ENCODE measurements at places on chromosomes 11 and 22.
A peak's percentile ranks its signal among the peaks of the same experiment; 100 is the strongest.

- no peak for DNase-seq
Measured at GRCh38 chr22:21677606-21678443, 12.0 kb downstream of the PPIL2 start.

- DNase-seq = no peak
Measured at GRCh38 chr11:36139767-36140166, 149.5 kb downstream of the COMMD9 start.

DNA sequence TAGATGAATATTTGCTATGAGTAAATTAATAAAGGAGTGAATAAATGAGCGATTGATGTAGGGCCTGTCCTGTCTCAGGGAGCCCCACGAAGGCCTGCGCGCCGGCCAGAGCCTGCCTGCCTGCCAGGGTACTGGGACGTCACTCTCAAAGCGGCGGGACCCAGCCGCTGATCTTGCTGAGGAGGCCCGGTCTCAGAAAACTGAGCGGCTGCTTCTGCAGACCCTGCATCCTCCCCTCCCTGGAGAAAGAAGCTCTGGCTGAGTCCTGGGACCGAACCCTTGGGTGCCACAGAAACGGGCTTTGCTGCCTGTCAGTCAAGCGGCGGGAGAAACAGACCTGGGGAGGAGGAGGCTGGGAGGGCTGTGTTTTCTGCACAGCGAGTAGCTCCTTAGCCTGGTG is 91.6 kb upstream of the B3GAT1 start:
- DNase-seq = no peak

DNA sequence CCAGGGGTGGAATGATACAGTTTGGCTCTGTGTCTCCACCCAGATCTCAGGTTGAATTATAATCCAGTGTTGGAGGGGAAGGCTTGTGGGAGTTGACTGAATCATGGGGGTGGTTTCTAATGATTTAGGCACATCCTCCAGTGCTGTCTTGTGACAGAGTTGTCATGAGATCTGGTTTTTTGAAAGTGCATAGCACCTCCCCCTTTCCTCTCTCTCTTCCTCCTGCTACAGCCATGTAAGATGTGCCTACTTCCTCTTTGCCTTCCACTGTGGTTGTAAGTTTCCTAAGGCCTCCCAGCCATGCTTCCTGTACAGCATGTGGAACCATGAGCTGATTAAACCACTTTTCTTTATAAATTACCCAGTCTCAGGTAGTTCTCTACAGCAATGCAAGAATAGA is 45.1 kb downstream of the THAP12 start:
- no peak for DNase-seq

DNA sequence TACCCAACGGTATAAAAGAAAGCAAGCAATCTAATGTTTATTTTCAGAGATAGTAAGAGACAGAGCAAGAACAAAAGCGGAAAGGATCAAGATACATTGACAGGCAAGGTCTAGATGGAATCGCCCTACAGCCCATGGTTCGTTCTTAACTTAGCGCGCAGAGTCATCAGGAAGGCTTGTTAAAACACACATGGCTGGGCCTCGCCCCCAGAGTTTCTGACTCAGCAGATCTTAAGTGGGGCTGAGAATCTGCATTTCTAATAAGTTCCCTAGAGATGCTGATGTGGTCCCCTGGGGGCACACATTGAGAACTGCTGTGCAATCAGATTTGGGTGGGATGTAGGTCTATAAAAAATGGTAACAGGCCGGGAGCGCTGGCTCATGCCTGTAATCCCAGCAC is 35.8 kb upstream of the CHRM4 start:
- no peak for DNase-seq

GRCh38 chr22:27393371-27393770 is 408.2 kb downstream of the MN1 start:
- DNase-seq = no peak

DNA sequence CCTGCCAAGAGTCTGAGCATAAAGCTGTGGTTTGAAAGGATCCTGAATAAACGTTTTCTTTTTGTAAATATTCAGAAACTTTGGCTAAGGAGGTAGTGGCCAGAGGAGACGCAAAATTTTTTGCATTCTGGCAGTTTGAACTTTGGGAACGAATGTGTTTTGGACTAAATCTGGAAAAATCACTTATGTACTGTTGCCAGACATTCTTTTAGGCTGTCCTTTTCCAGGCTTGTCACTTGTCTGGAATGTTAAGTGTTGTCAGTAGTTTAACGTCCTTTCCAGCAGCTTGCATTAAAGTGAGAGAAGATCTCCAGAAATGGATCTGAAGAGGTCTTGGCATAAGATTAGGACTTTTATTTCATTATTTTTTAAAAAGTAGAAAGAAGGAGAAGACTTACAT is 18.5 kb downstream of the SPECC1L start:
- DNase-seq = no peak

- DNase-seq = no peak
Measured at GRCh38 chr11:8094656-8095055, 13.6 kb downstream of the TUB start.

DNA sequence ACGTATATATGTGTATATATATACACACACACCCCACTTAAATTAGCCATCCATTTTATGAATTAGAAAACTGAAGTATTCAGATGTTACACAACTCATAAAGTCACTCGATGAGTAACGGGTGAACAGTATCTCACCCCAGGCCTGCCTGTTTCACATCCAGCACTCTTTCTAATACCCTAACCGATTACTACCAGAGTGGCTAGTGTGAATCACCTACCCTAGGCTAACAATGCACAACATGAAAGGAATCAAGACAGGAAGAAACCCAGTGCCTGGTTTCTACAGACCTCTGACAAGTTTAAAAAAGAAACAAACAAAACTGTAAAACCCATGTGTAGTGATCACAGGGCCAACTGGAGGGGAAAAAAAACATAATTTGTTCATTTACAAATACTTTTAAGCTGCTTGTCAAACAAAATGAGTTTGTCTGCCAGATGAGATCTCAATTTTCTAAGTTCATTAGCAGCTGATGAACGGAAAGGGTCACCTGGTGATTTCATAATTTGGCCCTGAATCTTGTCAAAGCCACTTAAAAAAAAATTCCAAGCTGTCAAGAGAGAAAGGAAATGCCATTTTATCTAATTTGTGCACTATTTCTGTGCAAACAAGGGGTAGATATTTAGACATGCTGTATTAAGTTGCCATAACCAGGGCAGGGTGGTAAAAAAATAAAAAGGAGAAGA is 134.8 kb downstream of the LARGE1 start:
- DNase-seq = no peak

DNA sequence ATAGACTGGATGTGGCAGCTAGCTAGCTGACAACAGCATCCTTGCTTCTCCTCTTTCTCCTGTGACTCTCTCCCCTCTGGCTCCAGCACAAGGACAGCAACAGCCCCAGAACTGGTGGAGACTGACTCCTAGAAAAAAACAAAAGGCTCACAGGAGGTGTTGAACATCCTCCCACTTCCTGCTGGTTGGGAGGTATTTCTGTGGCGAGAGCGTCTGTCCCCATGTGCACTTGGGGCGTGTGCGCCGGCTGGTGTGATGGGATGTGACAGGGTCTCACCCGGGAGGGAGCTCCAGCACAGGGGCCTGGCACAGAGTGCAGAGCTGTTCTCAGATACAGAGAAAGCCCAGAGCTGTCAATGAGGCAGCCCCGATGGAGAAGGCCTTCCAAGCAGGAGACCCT is 107.2 kb upstream of the E2F8 start:
- DNase-seq = no peak

DNA sequence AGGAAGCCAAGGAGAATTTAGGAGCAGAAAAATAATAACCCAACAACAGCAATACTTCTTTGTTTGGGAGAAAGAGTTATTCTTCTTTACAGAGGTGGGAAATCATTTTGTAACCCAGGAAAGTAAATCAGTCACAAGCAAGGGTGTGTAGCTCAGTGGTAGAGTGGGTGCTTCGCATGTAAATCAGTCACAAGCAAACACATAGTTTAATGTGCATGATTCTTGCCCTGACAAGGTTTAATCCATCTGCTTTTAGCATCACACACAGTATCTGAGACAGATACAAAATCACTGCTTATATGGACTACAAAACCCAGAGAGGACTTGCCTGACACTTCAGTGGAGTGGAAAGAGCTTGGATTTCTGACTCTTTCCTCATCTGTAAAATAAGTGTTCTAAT is 82.0 kb downstream of the RELT start:
- DNase-seq = no peak

DNA sequence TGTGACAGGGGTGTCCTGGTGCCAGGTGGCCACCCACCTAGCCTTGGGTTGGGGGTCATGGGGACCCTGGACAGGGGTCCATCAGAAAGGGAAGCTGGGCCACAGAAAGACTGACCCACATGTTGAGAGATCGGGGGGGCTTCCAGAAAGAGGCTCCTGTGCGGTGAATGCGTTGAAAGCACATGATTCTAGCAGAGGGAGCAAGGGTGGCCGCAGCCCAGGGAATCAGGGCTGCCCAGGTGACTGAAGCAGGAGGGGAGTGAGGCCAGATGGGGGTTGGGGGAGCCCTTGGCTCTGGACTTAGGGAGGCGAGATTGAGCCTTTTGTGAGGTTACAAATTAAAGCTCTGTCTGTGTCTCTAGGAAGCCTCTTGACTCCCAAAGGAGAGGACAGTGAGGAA is 80.7 kb downstream of the MORC2 start:
- no peak for DNase-seq

DNA sequence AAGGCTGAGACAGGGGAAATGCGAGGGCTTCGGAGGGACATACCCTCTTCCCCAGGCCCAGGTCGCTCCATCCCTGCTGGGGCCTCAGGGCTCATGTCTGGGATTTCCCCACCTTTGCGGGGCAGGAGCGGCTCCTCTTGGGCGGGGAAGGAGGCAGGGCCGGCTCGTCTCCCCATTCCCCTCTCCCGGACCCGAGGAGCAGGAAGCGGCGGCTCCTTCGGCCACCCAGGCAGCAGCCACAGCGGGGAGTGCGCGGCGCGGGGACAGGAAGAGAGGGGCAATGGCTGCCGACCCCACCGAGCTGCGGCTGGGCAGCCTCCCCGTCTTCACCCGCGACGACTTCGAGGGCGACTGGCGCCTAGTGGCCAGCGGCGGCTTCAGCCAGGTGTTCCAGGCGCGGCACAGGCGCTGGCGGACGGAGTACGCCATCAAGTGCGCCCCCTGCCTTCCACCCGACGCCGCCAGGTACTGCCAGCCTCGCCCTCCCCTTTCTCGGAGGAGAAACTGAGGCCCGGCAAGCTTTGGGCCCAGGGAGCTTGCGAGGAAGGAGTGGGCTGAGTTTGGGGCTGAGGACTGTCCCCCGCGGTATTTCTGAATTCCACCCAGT is at the start of gene ANKK1:
TSS of gene ANKK1 (plus strand) at position 175 of the 607 bp plus-strand sequence. CDS start at position 281, 106 bp downstream.
- DNase-seq = peak; percentile 30

GRCh38 chr11:68550485-68550817 is 89.9 kb downstream of the PPP6R3 start:
- no peak for DNase-seq

DNA sequence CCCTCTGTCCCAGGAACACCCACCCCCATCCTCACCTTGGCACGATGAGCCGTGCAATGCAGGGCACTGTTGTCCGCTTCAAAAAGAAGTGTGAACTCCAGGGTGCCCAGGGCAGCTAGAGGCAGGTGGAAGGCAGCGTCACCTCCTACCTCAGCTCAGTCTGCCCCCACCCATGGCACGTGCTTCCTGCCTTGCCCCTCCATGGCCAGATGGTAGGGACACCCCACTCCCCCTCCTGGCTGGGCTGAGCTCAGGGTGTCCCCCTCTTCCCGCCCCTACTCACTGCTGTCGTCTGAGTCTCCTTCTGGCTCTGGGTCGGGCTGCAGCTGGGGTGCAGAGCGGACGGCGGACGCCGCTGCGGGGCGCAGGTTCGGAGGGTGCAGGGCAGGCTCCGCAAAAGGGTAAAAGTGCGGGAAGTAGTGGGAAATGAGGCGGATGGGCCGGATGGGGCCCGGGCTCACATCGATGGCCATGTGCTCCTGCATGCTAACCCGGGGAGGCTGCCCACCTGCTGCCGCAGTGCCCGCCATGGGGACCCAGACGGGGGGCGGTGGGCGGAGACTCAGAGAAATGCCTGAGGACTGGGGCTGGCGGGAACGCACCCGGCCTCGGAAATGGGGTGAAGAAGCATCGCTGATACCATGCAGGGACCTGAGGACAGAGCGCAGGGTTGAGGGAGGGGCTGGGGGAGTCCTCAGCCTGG is 9.1 kb downstream of the NDUFV1 start:
- DNase-seq = no peak

- DNase-seq = no peak
Measured at GRCh38 chr11:78961937-78962701, 387.5 kb upstream of the NARS2 start.

DNA sequence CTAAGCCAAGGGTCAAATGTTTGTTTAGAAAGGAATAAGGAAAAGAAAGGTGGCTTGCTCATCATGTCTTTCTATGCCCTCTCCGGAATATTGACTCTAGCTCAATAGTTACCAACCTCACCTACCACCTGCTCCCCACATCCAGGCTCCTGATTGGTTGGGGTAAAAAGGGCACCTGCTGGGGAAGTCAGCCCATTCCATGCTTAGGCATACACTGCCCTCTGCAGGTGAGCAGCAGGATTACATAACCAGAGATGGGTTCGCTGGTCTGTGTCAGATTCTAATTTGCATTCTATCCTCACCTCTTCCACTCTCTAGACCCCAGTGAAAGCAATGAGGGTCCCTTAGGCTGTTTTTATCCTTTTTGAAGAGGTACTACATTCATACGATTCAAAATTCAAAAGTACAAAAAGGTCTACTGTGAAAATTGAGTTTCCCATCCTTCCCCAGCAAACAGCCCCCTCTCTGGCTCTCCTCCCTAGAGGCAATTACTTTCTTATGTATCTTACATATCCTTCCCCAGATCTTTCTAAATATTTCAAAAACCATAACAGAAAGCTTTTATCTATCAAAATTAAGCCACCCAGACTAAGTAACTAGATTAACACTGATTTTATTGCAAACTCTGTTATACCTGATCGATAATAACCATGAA is 98.0 kb upstream of the ASPHD2 start:
- DNase-seq = peak; percentile 74

All from HuH-7 (cell line).